ENCODE measurements at places on chromosomes 11 and 22.
A peak's percentile ranks its signal among the peaks of the same experiment; 100 is the strongest.

DNA sequence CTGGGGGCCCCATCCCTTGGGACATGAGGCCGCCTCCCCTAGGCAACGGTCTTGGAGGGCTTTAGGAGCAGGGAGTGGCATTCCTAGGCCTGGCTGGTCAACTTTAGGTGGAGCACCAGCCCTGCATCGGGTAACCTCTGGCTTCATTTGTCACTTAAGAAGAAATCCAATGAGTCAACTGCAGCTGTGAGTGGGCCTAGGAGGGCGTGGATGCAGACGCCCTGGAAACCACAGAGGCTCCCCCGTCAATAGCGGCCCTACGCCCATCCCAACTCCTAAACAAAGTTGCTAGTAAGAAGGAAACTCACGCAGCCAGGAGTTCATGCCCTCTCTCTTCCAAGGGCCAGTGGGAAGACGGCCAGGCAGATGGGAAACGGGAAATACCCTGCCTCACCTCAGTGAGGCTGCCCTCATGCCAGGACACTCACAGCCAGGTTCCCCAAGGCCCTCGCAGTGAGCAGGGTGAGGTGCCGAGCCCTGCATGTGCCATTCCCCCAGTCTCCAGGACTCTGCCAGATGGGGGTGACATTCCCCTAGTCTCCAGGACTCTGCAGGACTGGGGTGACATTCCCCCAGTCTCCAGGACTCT is 20.8 kb downstream of the BID start:
- DNase-seq, result no peak

- no peak for DNase-seq
Observed at GRCh38 chr11:44328138-44328660, 18.3 kb upstream of the ALX4 start.

- DNase-seq, result no peak
Observed at GRCh38 chr11:65389294-65389980, 3.0 kb downstream of the FRMD8 start.

- DNase-seq, result no peak
Observed at GRCh38 chr11:73556966-73557365, 40.9 kb downstream of the FAM168A start.

DNA sequence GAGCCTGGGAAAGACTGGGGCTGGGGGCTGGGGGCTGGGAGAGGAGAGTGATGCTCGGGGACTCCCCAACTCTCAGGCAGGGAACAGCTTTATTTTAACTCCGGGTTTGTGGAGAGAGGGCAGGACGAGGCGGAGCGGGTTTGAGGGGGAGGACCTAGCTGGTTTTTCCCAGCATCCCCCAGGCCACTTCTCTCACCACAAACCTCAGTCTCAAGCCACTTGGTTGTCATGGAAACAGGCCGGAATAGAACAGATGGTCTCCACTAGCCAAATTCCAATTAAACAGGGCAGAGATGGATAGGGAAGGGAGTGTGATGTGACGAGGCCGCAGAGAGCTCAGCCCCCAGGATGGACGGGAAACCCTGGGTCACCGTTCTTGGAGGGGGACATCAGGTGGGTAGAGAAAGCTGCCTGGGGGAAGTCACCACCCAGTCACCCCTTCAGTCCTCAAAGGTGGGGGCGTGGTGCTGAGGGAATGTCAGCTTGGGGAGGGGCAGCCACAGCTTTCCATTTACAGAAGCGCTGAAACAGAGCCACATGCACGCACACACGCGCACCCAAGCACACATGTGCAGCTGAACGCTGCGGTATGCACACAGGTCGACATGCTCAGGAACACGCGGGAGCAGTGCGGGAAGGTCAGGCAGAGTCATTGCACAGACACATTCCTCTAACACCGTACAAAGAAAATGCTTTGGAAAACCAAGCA is 19.2 kb downstream of the NECTIN1 start:
- peak; percentile 81 for DNase-seq

DNA sequence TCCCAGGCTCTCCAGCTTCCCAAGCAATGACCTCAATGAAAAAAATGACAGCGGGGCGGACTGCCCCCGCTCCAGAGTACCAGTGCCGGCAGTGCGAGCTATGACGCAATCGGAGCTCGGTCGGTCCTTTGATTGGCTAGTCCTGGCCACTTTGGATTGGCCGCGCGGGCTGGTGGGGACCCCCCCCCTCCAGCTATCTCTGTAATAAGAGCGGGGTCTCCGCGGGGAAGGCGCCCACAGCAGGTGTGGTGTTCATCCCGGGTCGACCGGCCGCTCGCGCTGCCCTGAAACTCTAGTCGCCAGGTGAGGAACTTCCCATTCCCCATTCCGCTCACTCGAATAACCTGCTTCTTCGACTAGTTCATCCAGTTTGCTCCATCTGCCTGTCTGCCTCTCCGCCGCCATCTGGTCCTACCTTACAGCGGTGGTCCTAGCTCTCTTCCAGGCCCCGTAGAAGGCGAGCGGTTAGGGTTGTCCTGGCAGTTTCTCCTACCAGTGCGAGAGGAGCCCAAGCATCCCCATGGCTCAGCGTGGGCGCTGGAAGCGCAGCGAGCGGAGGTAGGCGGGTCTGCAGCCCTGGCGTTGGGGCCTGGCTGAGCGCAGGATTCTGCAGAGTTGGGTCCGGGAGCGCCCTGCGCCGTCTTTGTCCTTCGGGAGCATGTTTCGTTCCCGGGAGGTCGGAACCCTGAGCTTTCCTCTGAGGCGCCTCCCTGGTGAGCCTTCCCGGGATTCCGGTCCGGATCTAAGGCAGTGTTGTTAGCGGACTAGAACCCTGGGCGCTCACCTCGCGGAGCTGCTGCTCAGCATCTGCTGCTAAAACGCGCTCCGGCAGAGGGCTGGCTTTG is at the start of gene CALCB:
CALCB (plus strand) TSS at position 233 of the 845 bp plus-strand sequence. CDS start 1,126 bp downstream, outside the sequence.
- DNase-seq, result peak; percentile 70

GRCh38 chr22:40322021-40322420 is 24.3 kb upstream of the ADSL start:
- DNase-seq, result no peak

DNA sequence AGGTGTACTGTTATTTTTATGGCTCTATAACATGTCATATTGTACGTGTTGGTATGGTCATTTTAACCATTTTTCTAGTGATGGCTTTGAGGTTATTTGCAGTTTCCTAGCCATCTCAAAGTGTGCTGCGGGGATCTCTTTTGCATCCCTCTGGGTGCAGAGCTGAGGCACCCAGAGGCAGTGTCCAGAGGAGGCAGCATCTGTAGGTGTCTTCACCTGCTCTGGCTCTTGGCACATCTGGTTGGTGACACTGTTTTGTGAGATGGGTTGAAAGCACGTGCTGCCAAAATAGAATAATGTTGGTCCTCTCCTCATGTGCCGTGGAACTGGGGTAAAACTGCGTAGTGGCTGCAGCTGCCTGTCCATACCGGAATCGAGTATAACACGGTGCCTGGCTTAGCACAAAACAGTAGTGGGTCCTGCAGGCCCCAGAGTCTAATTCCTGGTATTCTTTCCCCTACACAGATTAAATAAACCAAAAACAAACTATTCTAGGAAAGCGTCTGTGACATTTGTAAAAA is 12.9 kb downstream of the NEAT1 start:
- no peak for DNase-seq

DNA sequence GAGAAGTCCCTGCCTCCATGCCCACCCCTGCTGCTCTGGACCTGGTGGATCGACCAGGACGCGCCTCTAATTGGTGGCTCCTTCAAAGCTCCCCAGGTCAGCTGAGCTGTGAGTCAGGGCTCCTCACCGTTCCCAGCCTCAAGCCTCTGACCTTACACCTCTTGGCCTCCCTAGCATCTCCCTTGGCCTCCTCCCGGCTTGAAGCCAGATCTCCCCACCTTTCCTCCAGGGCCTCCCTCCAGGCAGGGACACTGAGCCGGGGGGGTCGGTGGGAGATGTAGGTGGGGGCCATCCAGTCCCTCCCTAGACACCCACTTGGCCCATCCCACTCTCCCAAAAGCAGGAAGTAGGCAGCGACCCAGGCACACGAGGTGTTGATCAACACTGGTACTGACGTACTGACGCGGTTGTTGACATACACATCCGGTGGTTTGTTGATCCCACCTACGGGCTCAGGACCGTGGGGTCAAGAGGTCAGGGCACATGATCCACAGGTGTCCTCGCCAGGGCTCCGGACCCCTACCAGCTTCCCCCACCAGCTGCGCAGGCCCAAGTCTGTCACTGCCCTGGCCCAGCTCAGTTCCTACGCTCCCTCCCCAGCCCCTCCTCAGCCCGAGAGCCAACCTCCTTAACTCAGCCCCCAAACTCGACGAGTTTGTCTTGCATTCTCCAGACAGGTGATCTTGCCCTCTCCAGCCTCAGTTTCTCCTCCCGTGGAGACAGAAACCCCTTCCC is 802 bp downstream of the ATG2A start:
- DNase-seq, result peak; percentile 63

DNA sequence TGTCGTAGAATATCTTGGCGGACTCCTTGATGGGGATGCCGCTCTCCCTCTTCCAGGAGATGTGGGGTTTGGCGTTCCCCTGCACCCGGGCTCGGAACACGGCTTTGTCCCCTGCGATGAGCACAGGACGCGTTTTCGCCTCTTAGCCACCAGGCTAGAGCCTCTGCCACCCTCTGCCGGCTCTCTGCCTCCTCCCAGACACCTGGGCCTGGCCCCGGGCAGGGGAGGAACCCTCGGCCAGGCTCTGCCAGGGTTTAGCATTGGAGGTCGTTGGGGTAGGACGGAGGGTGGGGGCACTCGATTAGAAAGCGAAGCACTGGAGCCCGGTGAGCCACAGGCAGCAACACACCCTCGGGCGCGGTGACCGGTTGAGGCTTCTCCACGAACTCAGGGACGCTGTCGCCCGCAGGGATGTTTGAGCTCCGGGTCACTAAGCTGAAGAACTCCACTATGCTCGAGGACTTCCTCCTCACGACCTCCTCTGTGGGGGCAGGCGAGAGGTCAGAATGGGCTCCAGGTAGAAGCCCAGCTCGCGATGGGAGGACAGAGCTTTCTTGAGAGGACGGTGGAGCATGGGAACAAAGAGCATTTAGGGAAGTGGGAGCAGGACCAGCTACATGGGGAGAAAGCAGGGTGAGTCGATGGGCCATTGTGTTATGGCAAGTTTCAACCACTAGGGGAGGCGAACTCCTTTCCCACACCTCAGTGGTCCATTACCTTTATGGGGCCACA is 4.3 kb downstream of the IGSF22 start:
- peak; percentile 76 for DNase-seq

DNA sequence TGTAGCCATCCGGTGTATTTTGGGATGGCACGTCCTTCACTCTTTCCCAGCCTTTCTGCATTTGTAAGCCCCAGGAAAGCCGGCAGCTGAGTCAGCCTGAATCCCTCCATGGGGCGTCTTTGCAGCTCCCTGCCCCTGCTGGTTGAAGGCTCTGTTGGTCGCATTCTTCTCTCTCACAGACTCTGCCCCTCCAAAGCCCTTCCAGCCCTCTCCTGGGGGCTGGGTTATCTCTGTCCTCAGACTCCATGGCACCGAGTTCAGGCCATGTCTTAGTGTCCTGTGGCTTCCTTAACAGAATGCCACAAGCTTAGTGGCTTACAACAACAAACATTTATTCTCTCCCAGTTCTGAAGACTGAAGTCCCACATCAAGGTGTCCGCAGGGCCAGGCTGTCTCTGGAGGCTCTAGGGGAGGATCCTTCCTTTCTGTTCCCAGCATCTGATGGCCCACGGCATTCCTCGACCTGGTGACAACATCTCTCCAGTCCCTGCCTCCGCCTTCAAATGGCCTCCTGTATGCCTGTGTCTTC is 62.2 kb downstream of the BCR start:
- DNase-seq, result peak; percentile 81

- DNase-seq, result peak; percentile 53
Observed at GRCh38 chr11:61505640-61506155, 2.9 kb upstream of the LRRC10B start.

DNA sequence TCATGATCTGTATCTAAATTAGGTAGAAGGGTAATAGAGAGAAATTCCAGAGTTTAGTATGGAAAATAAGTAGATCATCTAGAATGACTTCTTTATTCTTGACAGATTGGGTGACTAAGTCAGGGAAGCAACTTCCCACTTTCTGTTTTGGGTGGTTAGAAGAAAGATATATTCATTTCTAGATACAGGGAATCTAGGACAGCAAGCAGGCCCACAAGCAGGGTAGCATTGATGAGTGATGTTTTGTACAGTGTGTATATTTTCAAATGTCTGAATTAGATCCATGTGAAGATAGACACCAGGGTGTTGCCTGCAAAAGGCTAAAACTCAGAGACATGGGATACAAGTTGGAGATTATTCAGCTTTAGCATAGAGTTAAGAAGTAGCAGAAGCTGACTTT is 674.4 kb downstream of the CNTN5 start:
- no peak for DNase-seq

DNA sequence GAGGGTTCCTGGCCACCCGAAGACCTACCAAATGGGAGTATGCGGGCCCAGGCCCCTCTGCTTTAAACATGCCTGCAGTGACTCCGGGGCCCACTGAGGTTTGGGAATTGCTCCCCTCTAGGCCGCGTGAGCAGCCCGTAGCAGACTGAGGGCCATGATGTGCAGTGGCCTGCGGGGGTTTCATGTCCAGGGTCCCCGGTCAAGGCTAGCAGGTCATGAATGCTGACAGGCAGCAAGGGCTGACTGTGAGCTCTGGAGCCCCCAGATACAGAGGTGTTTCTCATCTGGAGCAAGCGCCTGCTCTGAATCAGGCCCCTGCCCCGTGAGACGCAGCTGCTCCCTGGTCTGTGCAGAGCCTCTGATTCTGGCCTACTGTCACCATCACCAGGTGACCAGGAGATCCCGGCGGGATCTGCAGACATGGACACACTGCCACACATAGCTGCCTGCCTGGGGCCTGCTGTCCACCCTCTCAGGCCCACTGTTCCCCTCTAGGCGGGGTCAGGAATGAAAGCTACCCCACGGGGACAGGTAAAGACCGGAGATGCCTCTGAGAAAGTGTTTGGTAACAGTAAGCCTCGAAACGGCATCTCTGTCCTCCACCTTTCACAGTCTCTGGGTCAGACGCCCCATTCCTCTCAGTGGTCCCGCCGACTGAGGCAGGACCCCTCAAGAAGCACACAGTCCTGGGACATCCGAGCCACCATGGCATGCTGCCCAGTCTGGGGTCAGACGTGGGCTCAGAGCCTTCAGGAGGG is 73.3 kb downstream of the PARVB start:
- DNase-seq, result no peak

DNA sequence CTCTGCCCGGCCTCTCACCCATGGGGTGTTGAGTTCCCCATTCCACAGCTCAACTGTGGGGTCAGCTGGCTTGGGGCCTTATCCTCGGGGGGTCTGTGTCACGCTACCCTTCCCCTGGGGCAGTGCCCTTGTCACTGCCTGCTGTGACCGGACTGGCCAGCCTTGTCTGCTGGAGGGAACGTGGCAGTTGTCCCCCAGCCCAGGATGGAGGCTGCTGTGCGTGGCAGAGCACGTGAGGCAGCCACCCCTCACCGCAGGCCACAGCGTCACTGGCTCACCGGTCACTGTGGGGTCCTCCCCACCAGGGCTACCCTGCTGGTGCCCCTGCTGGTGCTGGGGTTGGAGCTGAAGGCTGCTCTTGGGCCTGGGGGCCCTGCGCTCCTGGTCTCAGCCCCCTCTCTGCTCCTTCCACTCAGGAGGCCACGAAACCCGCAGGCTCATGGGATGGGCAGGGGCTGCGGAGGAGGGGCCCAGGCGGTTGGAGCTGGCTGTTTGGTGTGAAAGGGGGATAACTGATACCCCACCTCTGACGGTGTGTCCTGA is 13.4 kb downstream of the BRSK2 start:
- no peak for DNase-seq
